GM13977 (cell line): ENCODE measurements at places on chromosomes 16 and 17.

DNA sequence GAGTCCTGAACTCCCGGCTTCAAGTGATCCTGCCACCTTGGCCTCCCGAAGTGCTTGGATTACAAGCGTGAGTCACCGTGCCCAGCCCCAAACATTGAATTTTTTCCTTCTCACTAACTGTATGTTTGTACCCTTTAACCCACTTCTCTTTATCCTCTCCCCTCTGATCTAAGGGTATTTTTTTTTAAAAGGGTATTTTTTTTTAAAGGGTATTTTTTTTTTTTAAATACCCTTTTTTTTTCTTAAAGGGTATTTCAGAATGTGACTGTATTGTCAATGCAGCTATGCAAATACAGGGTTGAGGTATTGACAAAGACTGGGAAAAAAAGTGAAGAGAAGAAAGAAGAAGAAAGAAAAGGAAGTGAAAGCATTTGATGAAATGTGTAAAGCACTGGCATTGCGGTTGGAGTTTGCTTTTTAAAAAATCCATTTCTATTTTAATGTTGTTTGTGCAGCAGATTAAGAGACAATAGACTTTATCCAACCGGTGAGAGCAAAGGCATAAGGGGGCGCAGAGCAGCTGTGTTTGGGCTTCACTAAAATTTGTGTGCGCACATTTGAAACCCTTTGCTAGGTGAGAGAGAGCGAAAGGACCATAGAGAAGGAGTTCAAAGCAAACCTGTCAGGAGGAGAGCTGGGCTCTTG is 42.4 kb downstream of the SYT17 start:
- peak; percentile 56 for DNase-seq

DNA sequence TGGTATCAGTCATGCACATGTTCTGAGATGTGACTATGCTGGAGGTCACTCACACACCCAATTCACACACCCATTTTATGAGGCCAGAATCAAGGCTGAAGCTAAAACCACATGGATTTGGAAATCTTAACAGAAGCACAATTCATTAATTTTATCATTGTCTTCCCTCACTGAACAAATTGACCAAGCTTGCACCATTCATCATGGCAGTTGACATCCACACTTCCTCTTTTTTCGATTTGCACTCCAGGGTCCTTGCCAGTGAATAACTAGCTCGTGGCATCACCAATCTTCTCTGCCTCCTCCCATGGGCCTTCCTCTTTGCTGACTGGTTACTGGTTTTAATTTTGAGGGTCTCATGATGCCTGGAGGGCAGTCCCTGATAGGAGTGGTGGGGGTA is 123.0 kb upstream of the ASIC2 start:
- DNase-seq, result no peak

DNA sequence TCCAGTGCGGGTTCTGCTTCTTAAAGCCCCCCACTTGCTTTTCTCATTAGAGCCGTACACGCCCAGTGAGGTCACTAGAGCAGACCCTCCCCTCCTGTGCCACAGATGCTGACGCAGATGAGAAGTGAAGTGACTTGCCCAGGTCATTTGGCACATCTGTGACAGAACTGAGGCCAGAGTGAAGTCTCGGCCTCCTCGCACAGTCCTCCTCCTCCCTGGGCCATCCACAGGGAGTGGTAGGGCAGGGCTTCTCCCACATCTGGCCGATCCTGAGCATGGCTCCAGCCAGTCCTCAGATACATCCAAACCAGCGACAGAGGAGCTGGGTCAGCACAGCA is 15.3 kb upstream of the TBX2 start:
- no peak for DNase-seq

GRCh38 chr17:10836145-10836544 is 1.7 kb downstream of the PIRT start:
- DNase-seq, result no peak

DNA sequence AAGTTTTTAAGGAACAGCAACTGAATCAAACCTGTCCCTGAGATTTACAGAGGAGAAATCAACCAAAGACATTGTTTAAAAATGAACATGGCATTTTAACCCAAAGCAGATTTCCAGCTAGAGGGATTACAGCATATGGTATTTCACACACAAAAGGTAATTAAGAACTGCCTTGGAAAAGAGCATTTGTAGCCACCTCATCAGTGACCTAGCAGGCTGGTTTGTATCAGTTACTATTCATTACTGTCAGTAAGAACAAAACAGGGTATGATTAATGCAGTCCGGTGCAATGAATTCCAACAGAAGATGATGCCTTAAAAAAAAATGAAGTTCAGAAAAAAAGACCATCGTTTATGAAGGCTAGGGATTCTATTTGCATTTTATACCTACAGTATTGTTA is 219.9 kb downstream of the CHD9NB start:
- DNase-seq, result no peak

GRCh38 chr17:40417258-40417608 is 463 bp downstream of the TOP2A start:
- peak; percentile 43 for DNase-seq

DNA sequence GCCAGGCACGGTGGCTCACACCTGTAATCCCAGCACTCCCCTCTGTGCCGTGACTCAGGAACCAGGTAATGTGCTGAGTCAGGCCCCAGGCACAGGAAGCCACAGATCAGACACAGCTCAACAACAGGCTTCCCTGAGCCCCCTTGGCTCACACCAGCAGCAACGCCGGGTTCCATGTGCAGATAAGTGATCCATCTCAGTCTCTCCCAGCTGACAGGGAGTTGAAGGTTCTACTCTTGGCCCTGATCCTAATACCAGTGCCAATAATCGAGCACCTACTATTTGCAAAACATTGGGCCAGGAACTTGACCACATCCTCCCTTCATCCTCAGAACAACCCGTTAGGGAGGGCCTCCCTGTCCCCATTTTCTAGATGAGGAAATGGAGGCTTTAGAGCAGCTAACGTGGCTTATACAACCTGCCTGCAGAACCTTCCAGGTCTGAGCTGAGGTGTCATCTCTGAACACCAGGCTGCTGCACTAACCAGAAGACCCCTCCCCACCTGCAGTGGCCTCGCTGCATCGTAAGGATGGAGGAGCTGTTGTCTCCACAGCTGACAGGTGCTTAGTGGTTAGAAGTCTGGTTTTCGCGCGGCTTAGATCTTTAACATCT is 64.8 kb upstream of the AMZ2 start:
- DNase-seq, result peak; percentile 56

GRCh38 chr17:80523956-80524712 is 20.5 kb upstream of the RPTOR start:
- no peak for DNase-seq

- DNase-seq, result no peak
These were observed 4.1 kb upstream of the TBX2 start for GRCh38 chr17:61395409-61395982.
